ENCODE measurements at places on chromosomes 12 and 14. TPM values are rescaled to one million over a fixed set of nuclear protein-coding genes. Genes with fewer than 3 reads are reported as not detected.

- H3K36me3 ChIP-seq = no peaks in the 10 kb centered on the region
- H3K27ac ChIP-seq = no peak overlapping the region
- no peaks in the 10 kb centered on the region for H3K27me3 ChIP-seq
- DNase-seq = no peak
- H3K4me3 ChIP-seq = no peak overlapping the region
- H3K4me1 ChIP-seq = no peaks in the 10 kb centered on the region
Measured at GRCh38 chr12:9084417-9084816, 31.3 kb downstream of the A2M start.

SEL1L gene
- 79.8 TPM for total RNA-seq

INSM2 gene
- total RNA-seq = 0.07 TPM

SLC4A8 gene
- total RNA-seq = not detected

GRCh38 chr12:76374386-76375020, 26.3 kb upstream of the BBS10 start:
- no peak overlapping the region for H3K27ac ChIP-seq
- no peaks in the 10 kb centered on the region for H3K27me3 ChIP-seq
- H3K4me3 ChIP-seq = no peak overlapping the region

- DNase-seq = no peak
- no peak overlapping the region for H3K4me3 ChIP-seq
- peak overlapping the region; percentile 45 for H3K27ac ChIP-seq
- H3K36me3 ChIP-seq = no peaks in the 10 kb centered on the region
Measured at GRCh38 chr14:95545515-95546168, 10.8 kb downstream of the GLRX5 start.

- DNase-seq = no peak
- peak overlapping the region; percentile 18 for H3K4me3 ChIP-seq
- no peak overlapping the region for H3K27ac ChIP-seq
- H3K4me1 ChIP-seq = peaks cover 13% of the 10 kb centered on the region
- H3K36me3 ChIP-seq = no peaks in the 10 kb centered on the region
Measured at GRCh38 chr12:57476162-57476992, 3.3 kb downstream of the ARHGAP9 start.

CD63 gene
- total RNA-seq = 911 TPM

GRCh38 chr14:71372411-71372838, 465.2 kb downstream of the PCNX1 start:
- H3K36me3 ChIP-seq = no peaks in the 10 kb centered on the region
- H3K4me3 ChIP-seq = no peak overlapping the region
- DNase-seq = no peak
- H3K27me3 ChIP-seq = no peaks in the 10 kb centered on the region
- no peaks in the 10 kb centered on the region for H3K4me1 ChIP-seq

GRCh38 chr12:130839770-130840404, 837 bp upstream of the STX2 start:
- peaks cover 6% of the 10 kb centered on the region for H3K4me1 ChIP-seq
- no peak overlapping the region for H3K27ac ChIP-seq
- H3K36me3 ChIP-seq = no peaks in the 10 kb centered on the region

- no peak for DNase-seq
- no peaks in the 10 kb centered on the region for H3K27me3 ChIP-seq
- no peaks in the 10 kb centered on the region for H3K4me1 ChIP-seq
- no peak overlapping the region for H3K4me3 ChIP-seq
- H3K27ac ChIP-seq = peak overlapping the region; percentile 54
Measured at GRCh38 chr12:46160981-46161690, 107.7 kb downstream of the SLC38A1 start.

DNA sequence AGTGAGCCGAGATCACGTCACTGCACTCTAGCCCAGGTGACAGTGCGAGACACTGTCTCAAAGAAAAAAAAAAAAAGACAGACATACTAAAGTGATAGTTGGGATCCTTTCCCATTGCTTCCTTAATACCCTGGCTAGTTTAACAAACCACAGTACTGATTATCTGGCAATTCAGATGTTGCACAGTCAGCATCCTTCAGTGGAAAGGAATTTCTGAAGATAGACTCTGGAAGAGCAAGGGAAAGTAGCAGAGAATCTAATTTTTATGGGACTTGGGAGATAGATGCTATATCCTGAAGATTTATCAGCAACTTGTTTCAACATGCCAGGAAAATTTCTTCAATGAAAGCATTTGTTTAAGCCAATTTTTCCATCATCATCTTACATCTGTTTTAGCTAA, 6.5 kb upstream of the PPFIBP1 start:
- H3K4me1 ChIP-seq = no peaks in the 10 kb centered on the region
- H3K27ac ChIP-seq = no peak overlapping the region
- no peaks in the 10 kb centered on the region for H3K36me3 ChIP-seq
- H3K4me3 ChIP-seq = no peak overlapping the region
- DNase-seq = no peak

GRCh38 chr14:65958664-65959562, 527.3 kb upstream of the CCDC196 start:
- H3K36me3 ChIP-seq = no peaks in the 10 kb centered on the region
- no peaks in the 10 kb centered on the region for H3K27me3 ChIP-seq
- H3K4me3 ChIP-seq = no peak overlapping the region
- no peak for DNase-seq
- H3K27ac ChIP-seq = no peak overlapping the region
- no peaks in the 10 kb centered on the region for H3K4me1 ChIP-seq

LAG3 gene
- total RNA-seq = 3.6 TPM

ACTN1 gene
- 147 TPM for total RNA-seq

GRCh38 chr12:674272-674781, 11.1 kb upstream of the NINJ2 start:
- no peak overlapping the region for H3K27ac ChIP-seq
- no peak for DNase-seq
- H3K27me3 ChIP-seq = no peaks in the 10 kb centered on the region
- no peak overlapping the region for H3K4me3 ChIP-seq
- H3K4me1 ChIP-seq = no peaks in the 10 kb centered on the region
- no peaks in the 10 kb centered on the region for H3K36me3 ChIP-seq

GRCh38 chr14:50410921-50411320, 14.2 kb upstream of the CDKL1 start:
- DNase-seq = no peak
- no peaks in the 10 kb centered on the region for H3K36me3 ChIP-seq

TDRD9 gene
- 1.8 TPM for total RNA-seq

KRT75 gene
- total RNA-seq = not detected

DNA sequence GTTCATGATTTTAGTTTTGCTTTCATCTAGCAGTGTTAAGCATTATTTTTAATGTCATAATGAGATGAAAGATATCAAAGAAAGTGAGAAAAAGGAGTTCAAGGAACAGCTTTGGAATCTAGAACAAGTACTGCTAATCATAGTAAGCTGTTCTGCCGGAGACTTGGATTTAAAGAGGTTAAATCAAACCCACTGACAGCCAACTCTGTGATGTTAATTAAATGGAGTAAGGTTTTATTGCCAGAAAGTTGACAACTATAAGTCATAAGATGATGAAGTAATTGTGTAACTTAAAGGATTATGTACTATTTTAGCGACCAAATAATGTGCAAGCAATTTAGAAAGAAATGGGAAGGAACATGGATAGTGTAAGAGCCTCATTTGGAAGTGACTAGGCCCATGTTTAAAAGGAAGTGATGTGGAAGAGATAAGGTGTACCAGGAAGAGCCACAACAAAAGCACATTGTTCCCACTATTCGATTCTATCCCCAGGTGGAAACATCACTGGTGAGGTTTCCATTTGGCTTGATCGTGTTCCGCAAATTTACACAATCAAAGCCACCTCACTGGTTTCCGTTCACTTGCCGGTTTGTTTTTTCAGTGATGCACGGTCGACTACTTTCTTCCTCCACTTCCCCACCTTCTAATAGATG, 388.5 kb downstream of the PAWR start:
- H3K27me3 ChIP-seq = no peaks in the 10 kb centered on the region
- no peaks in the 10 kb centered on the region for H3K36me3 ChIP-seq
- H3K27ac ChIP-seq = no peak overlapping the region
- H3K4me3 ChIP-seq = no peak overlapping the region

DNA sequence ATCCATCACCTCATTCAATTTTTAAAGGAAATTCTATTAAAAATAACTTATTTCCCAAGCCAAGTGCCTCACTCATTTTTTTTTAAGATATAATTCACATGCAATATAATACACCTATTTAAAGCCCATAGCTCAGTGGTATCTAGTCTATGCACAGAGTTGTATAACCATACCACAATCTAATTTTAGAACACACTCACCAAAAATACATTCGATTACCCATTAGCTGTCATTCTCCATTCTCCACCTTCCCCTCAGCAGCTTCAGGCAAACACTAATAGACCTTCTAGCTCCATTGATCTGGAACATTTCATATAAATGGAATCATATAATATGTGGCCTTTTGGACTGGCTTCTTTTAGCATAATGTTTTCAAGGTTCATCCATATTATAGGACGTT, 49.5 kb downstream of the CLMN start:
- H3K27me3 ChIP-seq = no peaks in the 10 kb centered on the region
- H3K27ac ChIP-seq = no peak overlapping the region

DNA sequence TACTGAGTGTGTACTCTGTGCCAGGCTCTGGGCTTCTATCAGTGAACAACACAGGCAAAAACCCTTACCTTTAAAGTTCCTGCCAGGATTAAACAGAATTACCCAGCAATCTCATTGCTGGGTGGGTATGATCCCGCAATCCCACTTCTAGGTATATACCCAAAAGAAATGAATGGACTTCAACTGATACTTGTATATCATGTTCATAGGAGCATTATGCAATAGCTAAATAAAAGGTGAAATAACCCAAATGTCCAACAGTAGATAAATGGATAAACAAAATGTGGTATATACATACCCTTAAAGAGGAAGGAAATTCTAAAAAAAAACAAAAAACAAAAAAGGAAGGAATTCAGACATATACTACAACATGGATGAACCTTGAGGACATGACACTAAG, 14.7 kb downstream of the DAZAP2 start:
- no peaks in the 10 kb centered on the region for H3K4me1 ChIP-seq
- H3K36me3 ChIP-seq = no peaks in the 10 kb centered on the region
- no peak overlapping the region for H3K4me3 ChIP-seq
- no peak overlapping the region for H3K27ac ChIP-seq

PRICKLE1 gene
- total RNA-seq = 43.6 TPM

- H3K27ac ChIP-seq = no peak overlapping the region
- no peaks in the 10 kb centered on the region for H3K27me3 ChIP-seq
- H3K4me1 ChIP-seq = no peaks in the 10 kb centered on the region
Measured at GRCh38 chr14:97056086-97056485, 258.9 kb downstream of the VRK1 start.

DNA sequence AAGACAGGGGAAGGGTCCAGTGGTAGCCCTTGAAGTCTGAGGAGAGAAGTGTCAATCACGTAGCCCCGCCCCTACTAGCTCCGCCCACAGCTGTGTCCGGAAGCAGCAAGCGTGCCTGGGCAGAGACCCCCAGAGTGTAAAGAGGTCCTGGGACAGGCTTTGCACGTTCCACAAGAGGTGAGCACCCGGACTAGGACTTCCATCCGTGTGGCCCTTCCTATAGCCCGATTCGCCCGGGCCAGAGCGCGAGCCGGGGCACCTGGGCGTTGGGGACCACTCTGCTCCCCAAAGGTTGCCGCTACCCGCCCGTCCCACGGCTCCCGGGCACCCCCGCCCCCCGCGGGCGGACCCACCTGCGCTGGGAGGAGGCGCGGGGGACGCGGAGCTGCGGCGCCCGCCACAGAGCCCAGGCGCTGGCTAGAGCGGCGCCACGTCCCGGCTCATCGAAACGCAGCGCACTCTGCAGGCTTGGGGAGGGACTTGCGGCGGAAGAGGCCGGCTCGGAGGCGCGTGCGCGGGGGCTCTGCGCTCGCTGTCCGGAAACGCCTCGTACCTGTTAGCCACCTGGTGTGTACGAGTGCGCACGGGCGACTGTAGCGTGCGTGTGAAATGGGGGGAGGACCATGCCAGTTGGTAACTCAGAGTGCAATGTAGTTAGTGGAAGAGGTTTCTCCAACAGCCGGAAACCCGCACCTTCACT, at the start of gene RABGGTA:
Gene RABGGTA (minus strand): TSS at position 464 of the 700 bp plus-strand sequence. CDS start 482 bp downstream, outside the sequence.
- H3K4me3 ChIP-seq = peak within 1 kb of the TSS; percentile 94
- peak; percentile 86 for DNase-seq
- no peaks in the 10 kb centered on the region for H3K36me3 ChIP-seq
- peak within 1 kb of the TSS; percentile 98 for H3K27ac ChIP-seq
- H3K27me3 ChIP-seq = no peaks in the 10 kb centered on the region

GRCh38 chr12:18153826-18154225, 63.8 kb upstream of the RERGL start:
- no peaks in the 10 kb centered on the region for H3K4me1 ChIP-seq
- no peaks in the 10 kb centered on the region for H3K27me3 ChIP-seq
- H3K27ac ChIP-seq = no peak overlapping the region
- no peak for DNase-seq
- no peaks in the 10 kb centered on the region for H3K36me3 ChIP-seq
- H3K4me3 ChIP-seq = no peak overlapping the region

LRRK2 gene
- total RNA-seq = 40.0 TPM

TMEM117 gene
- total RNA-seq = 5.9 TPM

PIWIL1 gene
- total RNA-seq = not detected

DNA sequence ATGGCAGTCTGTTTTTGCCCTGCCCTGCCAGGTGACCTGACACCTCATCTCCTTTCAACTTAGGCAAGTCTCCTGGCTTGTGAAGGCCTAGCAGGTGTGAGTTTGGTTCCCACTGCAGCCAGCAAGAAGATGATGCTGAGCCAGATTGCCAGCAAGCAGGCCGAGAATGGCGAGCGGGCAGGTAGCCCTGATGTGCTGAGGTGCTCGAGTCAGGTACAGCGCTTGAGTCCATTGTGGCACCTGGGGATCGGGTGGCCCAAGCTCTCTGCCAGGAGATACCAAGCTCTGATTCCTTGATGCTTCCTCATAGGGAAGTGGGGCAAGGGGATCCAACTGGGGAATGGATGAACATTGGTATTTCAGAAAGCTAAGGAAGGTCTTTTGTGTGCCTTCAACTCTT, 4.1 kb upstream of the CSAD start:
- no peak overlapping the region for H3K27ac ChIP-seq
- no peaks in the 10 kb centered on the region for H3K36me3 ChIP-seq
- peak; percentile 13 for DNase-seq
- H3K4me3 ChIP-seq = no peak overlapping the region

SERPINA12 gene
- not detected for total RNA-seq

DNA sequence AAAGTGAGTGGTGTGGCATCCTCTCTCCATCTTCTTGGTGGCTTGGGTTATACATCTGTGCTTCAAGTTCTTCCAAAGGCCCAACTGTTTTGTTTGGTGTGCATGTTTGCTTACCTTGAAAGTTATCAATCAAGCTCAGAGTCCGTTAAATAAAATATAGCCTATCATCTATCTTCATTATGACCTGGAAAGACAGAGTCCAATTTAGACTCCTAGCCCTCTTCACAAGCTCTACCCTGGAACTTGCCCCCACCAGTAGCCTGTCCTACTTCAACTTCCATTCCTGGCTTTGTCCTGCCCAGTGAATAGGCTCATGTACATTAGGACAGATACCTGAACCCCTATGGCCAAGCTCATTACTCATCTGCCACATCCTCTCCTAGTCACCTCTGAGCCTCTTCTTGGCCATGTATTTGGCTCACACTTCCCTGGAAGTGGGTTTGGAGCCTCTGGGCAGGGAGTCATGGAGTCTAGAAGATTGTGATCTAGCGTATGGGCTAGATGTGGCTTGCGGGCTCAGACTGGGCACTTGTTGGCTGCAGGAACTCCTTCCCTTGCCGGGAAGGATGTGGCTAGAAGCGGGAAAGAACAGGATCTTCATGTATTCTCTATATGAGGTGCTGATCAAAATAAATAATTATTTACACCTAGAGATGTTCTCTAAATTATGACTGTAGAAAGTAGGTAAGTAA, 6.4 kb upstream of the SSTR1 start:
- no peak overlapping the region for H3K27ac ChIP-seq
- no peaks in the 10 kb centered on the region for H3K27me3 ChIP-seq
- H3K4me3 ChIP-seq = no peak overlapping the region
- no peak for DNase-seq
